ENCODE measurements at places on chromosomes 6 and 20.

GRCh38 chr6:165559632-165560031, 103.4 kb downstream of the PDE10A start:
- DNase-seq: no peak

DNA sequence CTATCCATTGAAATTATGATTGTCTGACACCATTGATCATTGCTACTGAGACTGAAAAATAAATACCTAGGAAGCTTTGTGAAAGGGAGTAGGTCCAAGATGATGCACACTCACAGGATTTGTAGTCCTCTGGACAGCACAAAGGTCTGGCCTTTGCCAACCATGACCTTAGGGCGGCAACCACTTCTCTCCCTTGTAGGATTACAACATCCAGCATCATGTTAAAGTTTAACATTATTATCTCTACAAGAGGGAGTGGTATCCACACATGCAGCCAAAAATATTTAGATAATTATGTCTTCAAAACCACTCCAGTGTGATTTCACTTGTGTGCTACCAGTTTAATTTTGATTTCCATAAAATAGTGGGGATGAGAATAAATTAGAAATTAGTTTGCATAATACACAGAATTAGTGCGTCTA, 51.1 kb upstream of the NHSL1 start:
- DNase-seq: peak; percentile 32

GRCh38 chr6:155936127-155936526, 480.5 kb upstream of the NOX3 start:
- DNase-seq: no peak

DNA sequence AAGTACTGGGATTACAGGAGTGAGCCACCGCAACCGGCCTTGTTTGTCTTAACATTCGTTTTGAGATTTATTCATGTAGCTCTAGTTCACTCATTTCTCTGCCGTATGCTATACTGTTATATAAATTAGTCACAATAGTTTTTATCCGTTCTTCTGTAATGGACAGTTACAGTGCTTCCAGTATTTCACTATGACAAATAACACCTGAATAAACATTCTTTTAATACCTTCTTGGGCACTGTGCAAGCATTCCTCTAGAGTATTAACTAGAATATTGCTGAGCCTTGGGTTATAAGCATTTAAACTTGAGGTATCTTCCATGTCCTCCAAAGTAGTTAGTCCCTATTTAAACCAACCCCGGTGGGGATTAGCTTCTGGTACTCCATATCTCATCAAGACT, 45.6 kb downstream of the STK38 start:
- no peak for DNase-seq

- no peak for DNase-seq
These were observed at the start of gene ENPP3 for GRCh38 chr6:131636880-131637792. ENPP3 (plus strand) TSS chr6:131637302; CDS start chr6:131637385, 83 bp downstream.

DNA sequence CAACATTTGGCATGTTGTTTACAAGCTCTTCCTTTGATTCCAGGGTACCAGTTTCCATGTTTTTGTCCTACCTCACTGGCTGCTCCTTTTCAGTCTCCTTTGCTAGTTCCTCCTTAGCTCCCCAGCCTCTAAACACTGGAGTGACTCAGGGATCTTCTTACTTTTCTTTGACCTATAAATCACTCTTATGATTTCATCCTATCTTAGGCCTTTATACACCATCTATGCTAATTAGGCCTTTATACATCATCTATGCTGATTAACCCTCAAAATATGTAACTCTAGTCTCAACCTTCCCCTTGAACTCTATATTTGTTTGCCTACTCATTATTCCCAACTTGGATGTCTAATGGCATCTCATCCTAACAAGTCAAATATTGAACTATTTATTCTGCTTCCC, 9.5 kb downstream of the TMEM30A start:
- peak; percentile 81 for DNase-seq

DNA sequence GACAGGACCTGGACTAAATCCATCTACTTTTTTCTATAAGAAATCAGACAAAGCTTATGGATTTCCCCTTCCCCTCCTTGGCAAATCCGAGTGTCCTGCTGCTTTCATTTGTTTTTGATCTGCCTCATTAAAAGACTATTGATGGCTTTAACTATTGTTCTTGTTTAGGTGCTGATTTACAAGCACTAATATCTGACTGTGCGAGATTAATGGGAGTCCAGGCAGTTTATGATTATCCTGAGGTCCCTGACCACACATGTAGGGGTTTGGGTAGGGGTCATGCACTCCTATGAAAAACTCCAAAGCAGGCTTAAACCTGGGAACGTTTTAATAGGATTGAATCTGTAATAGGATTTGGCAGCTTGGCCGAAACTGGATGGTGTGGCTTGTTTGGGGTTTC, 317.5 kb upstream of the POU3F2 start:
- no peak for DNase-seq

- DNase-seq: no peak
These were observed 32.1 kb downstream of the NHLRC1 start for GRCh38 chr6:18090349-18090786.

DNA sequence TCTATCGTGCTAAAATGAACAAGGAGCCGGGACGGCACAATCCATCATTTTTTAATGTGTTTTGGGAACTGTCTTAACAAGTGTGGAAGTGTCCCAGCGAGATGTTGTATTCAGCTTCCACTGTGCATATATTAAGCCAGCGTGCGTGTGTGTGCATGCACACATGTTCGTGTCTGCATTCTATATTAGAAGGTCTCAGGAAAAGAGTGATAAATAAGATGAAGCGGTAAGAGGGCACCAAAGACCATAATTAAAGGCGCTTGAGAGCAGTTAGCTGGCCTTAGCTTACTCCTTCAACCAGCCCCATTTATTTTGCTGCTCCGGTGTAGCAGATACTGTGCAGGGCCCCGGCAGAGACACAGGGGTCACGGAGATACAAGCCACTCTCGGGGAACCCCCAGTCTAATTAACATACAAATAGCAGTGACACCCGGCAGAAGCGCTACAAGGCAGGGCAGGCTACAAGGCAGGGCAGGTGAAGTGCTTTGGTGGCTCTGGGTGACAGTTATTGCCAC, 206.5 kb upstream of the RREB1 start:
- no peak for DNase-seq

GRCh38 chr6:18034798-18035202, 47.4 kb upstream of the KIF13A start:
- no peak for DNase-seq

- DNase-seq: no peak
These were observed 164.5 kb downstream of the GRM4 start for GRCh38 chr6:33981421-33981820.

- DNase-seq: no peak
These were observed 558.2 kb downstream of the PKHD1 start for GRCh38 chr6:51529240-51529639.

- DNase-seq: no peak
These were observed 1.4 kb downstream of the IL22RA2 start for GRCh38 chr6:137171824-137172733.

DNA sequence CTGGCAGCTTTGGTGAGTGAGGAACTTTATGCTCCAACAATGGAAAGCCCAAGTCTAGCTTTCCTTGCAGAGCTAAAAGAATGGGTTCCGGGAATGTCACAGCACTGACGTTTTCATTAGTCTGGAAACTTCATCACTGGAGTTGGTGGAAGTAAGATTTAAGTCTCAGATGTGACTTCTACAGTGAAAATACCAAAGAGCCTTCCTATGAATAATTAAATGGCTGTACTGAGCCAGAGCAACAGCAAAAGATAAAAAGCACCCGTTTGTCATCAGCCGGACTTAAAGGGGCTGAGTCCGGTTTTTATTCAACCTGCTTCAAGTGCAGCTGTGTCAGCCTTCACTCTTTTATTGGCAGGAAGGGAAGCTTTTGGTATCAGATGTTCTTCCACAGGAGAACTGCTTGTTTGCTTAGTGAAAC, 46.5 kb upstream of the SHLD1 start:
- no peak for DNase-seq

DNA sequence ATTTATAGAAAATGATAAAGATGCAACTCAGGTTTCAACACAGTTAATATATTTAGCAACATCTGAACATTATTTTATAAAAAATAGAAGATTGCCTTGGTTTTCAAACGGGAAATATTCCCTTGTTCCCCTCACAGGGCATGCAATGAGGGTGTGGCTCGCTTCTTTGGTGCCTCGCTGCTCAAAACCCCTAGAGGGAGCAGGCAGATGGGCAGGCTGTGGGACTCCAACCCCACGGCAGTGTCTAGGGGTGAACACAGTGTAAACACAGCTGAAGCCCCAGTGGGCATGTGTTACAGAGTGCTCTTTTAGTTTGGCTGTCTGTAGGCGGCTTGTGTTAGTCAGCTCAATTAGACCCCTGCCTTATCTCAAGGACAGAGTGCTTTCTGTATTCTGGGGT, 560.8 kb upstream of the IMPG1 start:
- DNase-seq: no peak

DNA sequence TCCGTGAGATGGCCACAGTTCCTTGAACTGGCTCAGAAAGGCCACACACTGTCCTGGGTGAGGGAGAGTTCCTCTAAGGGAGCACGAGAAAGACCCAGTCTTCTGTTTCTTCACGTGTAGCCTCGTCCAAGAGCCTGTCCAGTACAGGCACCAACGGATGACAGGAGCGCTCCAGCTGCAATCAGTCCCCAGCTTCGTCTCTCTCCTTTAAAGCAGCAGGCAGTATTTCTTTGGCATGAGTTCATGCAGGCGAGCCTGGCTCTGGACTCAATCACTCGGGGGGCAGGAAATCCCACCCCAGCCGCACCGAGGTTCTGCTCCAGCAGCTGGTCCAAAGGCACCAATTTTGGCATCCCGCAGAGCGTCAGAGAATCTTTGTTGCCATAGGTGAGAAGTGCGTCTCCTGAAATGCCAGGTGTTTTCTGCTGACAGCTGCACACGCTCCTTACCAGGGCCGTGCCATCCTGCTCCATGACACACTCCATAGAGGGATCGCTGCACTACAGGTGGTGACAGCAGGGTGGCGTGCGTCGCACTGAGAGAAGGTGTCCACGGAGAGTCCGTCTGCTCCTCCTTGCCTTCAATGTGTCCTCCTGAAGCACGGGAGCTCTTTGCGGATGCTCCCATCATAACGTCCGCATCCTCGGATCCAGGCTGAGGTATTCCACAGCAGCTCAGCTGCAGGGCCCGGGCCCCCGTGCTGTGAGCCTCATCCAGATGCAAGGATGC, 59.6 kb upstream of the AFDN start:
- DNase-seq: no peak

DNA sequence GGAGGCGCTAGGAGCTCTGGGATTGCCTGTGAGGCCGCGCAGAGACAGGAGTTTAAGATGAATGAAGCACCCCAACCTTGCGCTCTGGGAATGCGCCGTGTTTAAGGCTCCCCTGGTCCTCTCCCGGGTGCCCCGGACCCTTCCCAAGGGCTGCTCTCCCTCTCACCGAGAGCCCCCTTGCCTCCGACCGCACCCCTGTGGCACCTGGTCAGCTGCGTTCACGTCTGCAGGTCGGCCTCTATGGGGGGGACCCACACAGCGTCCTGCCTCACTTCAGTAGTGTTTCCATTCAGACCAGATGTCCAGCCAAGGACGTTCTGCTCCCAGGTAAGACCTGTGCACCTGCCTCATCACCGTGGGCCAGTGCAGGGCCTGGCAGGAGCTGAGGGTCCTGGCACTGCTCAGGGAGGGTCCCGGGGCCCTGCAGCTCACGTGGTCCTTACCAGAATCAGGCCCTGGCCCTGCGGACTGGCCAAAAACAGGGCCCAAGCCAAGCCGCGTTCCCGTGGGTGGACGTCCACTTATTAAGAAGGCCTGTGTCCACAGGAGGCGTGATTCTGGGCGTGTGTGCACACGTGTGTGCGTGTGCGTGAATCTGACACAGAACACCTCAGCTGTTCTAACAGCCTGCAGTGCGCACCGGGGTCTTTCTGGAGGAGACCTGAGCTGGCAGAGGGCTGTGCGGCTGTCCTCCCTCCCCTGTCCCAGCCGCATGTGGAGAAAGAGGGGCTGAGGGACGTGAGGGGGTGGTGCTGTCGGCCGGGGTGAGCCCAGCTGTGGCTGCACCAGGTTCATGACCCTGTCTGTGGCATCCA, 79.9 kb upstream of the BHLHE23 start:
- DNase-seq: no peak

- no peak for DNase-seq
These were observed 66.4 kb downstream of the PLEKHG1 start for GRCh38 chr6:150666071-150666470.

- DNase-seq: no peak
These were observed 52.6 kb upstream of the SLC22A1 start for GRCh38 chr6:160069050-160069454.

GRCh38 chr6:70592391-70593117, 25.8 kb downstream of the SDHAF4 start:
- no peak for DNase-seq

- peak; percentile 39 for DNase-seq
These were observed 835 bp downstream of the PRR18 start for GRCh38 chr6:166307082-166308032.
